ENCODE measurements at places on chromosomes 16 and 17.

DNA sequence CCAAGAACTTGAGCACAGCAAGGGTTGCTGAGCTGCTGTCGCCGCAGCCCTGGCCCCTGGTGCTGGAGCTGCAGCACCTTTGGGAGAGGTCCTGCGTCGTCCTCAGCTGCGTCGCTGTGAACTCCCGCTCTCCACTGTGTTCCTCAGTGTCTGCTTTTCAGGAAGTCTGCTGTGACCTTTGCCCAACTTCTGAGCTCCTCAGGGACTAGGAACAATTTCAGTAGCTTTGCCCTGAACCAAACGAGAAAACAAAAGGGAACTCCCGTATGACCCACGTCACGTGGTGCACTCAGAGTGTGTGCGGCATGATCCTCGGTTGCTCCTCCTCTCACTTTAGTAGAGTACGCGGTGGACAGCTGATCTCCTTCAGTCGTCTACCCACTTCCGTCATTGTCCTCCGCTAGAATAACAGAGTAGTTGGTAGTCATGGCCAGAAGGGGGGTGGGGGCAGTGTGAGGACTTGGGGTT lies 44.2 kb downstream of the WDR45B start:
- no peak for DNase-seq

GRCh38 chr17:12800855-12801365 lies 11.6 kb downstream of the ARHGAP44 start:
- no peak for DNase-seq

- DNase-seq, result no peak
Observed at GRCh38 chr16:88812513-88813268, 963 bp upstream of the APRT start.

DNA sequence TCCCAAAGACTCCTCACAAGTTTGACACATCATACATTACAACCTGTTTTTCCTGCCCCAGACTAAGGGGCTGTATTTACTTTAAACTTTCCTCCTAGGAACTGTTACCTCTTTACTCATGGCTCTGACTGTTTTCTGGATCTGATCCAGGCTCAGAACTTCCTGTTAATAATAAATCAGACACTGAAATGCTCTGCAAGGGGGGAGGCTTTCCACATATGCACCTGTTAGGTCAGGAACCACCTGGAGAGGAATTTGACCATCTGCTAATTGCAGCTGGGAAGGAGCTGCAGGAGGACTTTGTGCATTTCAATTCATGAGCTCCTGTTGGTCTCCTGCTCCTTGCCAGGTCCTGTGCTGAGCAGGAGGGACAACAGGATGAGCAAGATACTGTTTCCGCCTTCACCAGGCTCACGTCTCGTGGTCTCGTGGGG lies 476.9 kb upstream of the CDH5 start:
- DNase-seq, result peak; percentile 31

DNA sequence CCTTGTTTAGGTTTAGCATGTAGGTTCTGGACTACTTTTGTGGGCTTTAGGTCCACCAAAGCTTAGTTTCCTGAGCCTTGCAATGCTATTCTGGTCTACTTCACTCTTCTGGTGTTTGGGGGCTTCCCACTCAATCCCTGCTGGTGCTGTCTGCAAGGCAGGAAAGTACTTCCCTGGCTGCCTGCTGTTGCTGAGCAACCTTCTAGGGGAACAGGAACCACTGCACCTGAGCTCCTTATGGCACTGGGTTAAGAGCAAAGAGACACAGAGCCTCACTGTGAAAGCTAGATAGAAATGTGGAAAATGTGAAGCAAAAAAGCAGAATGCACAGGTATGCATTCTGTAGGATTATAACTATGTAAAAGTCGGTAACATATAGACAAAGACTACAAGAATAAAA lies 17.0 kb downstream of the MPO start:
- DNase-seq, result peak; percentile 52

DNA sequence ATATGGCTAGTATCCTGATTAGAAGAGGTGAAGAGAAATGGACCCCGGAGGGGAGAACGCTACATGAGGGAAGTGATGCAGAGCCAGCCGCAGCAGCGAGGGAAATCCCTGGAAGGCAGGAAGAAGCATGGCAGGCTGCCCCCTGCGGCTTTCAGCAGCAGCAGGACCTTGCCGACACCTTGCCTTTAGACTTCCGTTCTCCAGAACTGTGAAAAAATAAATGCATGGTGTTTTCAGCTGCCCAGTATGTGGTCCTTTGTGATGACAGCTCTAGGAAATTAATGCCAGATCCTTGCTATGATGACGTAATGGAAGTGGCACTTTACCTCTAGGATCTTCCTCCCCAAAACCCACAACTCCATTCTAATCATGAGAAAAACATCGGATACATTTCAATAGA lies 9.7 kb upstream of the ZFP1 start:
- no peak for DNase-seq

DNA sequence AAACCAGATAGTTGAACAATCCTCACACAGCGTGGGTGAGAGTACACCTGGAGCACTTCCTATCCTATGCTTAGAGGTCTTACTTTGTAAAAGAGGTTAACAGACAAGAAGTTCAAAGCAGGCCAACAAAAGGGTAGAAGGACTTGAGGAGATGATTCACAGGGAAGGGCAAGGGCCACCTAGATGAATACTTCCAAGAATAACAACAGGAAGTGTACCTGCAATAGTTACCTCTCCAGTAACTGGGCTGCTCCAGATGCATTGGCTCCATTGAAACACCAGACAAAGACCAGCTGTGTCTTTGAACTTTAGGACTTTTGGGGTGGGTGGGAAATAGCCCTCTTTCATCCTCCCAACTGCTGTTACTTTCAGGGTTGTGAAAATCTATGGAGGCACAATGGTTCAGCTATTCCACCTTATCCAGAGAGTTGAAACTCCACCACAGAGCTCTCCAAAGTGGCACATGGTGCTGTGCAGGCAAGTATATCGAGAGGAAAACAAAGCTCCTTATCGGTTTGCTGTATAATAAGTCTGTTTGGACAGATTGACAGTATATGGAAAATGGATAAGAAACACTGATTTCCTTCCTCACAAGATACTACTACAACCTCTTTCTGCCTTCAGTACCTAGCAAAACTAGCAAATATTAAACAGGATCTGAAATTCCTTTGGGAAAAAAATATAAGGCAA lies 22.7 kb downstream of the RNF43 start:
- DNase-seq, result no peak

DNA sequence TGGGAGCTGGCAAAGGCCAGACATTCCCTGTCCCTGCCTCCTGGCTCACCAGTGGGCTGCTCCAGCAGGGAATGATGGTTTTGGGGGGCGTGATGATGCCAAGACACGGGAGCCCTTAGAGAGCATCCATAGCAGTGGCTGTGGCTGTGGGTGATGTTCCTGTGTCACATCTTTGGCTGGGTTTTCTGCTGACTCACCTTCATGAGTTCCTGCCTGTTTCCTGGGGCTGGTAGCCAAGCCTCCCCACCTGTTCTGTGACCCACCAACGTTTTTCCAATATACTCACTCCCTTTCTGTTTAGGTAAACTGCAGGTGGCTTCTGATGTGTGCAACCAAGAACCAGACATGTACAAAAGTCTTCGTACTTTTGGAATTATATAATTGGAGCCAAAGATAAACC lies 16.5 kb upstream of the NF1 start:
- no peak for DNase-seq

- no peak for DNase-seq
Observed at GRCh38 chr17:83182620-83183101, 103.3 kb downstream of the METRNL start.

DNA sequence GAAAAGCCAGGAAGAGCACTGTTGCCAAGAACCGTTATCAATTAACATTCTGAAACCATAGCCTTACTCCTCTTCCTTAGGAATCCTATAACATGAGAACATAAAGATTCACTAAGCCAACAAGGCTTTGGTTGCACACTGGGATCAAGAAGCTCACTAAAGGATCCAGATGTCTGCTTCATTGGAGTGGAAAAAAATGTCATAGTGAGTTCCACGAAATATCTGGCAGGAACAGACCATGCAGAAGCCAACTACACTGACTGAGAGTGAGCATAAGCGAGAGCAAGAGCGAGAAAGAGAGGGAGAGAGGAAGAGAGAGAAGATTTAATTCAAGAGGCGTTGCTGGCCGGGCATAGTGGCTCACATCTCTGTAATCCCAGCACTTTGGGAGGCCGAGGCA lies 13.4 kb upstream of the MEIOC start:
- DNase-seq, result no peak

- DNase-seq, result no peak
Observed at GRCh38 chr16:58481226-58481869, 18.6 kb upstream of the NDRG4 start.

- no peak for DNase-seq
Observed at GRCh38 chr17:82298538-82299421, 18.6 kb downstream of the CD7 start.

- DNase-seq, result no peak
Observed at GRCh38 chr17:78438271-78438691, 59.8 kb downstream of the PGS1 start.

GRCh38 chr17:30924341-30924740 lies 2.6 kb downstream of the ADAP2 start:
- no peak for DNase-seq

DNA sequence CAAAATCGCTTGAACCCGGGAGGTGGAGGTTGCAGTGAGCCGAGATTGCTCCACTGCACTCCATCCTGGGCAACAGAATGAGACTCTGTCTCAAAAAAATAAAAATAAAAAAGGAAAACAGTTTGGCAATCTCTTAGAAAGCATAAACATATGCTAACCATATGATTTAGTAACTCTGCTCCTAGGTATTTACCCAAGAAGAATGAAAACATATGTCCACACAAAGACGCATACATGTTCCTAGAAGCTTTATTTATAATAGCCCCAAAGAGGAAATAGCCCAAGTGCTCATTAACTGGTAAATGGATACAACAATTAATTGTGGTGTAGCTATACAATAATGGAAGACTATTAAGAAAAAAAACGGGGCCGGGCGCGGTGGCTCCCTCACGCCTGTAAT lies 18.5 kb upstream of the CDH1 start:
- DNase-seq, result no peak

DNA sequence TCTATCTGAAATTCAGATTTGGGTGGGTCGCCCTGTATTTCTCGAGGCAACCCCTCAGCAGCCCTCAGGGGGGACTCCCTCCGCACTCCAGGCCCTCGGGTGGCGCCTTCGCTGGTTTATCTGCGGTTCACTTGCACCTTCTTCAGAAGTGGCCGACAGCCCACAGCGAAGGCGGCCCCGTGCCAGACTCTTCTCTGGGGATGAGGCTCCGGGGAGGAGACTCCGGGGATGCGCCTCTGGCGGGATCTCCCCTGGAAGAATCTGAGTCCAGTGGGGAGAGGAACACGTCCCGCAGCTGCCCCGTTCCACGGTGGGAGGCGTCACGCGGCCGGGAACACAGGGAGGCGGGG lies 63.9 kb upstream of the DNAJA2 start:
- DNase-seq, result no peak

DNA sequence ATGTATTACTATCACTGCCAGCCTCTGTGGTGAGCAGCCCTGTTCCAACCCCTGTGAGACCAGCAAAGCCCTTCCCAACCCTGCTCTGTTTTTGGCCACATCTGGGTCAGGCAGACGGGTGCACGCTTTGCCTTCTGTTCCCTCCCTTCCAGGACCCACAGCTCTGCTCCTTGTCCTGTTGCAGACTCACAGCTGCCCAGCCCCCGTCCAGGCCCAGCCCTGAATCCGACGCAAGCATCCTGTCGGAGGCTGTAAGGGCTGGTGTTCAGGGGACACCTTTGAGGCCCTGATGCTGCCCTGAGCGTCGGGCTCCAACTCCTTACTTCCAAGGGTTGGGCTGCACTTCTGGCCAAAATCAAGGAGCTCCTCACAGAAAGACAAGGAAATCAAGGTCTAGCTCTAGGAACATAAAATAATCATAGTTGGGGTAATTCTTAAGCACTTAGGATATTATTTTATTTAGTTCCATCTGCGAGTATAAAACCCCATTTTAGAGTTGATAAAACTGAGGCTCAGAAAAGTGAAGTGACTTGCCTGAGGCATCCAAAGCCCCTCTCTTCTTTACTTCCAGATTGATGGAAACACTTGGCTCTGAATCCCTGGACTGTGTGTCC lies 14.3 kb upstream of the SRCIN1 start:
- no peak for DNase-seq

DNA sequence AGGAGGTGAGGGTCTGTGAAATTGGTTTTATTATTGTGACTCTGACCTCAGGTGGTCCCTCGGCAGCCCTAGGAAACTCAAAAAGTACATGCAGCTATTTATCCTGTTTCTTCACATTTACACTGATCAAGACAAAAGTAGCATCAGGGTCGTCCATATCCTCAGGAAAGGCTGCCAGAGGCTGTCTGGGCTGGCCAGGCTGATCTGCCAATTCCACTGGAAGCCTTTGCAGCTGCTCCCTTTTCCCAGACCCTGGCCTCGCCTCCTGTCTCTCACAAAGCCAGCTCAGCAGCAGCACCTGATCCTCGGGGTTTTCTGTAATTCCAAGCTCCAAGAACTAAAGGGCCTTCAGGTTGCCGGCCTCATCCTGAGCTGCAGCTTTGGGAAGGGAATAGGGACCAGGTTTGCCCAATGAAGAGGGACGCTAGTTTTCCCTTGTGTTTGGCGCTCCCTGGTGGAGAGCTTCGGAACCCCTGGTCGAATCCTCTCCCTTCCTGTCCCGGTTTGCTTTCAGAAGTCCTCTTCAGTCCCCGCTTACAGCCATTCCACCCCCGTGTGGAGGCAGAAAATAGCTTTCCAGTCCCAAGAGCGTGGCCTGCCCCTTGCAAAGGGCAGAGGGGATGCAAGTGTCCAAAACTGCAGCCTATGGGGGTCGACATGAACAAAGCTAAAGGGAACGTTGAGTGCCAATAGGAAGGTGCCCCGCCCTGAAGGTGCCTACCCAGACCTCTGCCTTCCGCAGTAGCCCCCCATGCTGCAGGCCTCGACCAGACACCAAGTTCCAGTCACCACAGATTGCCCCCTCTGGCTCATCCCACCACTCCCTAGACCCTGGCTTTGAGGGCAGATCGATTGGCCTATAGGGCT lies 13.4 kb downstream of the MFSD6L start:
- peak; percentile 33 for DNase-seq

- no peak for DNase-seq
Observed at GRCh38 chr17:8005357-8005756, 2.9 kb downstream of the GUCY2D start.

DNA sequence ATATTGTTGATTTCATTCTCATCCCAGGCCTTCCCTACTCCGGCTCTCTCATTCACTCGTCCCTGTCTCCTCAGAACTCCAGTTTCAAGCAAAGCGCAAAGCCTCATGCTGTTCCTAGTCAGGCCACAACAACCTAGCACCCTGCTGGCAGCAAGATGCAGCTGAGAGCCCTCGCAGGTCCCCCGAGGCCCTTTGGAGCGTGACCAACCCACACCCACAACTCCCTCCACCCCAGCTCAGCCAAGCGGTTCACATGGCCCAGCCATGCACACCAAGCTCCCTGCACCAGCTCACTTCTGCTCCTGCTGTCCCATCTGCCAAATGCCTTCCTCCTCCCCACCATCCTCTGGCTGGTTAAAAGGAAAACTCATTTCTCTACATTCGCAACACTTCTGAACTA lies 195.8 kb downstream of the IRX5 start:
- peak; percentile 6 for DNase-seq

DNA sequence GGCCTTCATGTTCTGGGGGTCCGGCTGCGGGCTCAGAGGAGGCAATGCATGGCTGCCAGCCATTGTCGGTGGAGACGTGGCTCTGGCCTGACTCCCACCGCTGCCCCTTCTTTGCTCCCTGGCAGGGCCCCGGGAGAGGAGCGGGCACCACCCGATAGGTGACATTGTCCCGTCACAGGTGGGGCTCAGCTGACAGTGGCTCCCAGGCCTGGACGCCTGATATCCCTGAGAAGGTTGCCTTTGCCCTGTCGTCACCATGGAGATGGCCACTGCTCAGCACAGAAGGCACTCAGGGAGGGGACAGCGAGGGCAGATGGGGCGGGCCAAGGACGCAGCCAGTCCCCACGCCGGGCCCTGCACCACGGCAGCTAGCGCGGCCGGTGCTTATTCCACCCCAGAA lies 42.6 kb downstream of the SOX8 start:
- DNase-seq, result no peak

Data from NCI-H2171 treated with DMSO at 0.1 percent for 48 hours (cell line).